ENCODE measurements at places on chromosomes 7 and 10.

GRCh38 chr7:94335586-94335985, 59.1 kb upstream of the COL1A2 start:
- no peak for DNase-seq

- DNase-seq: no peak
Measured at GRCh38 chr10:59181668-59182067, 5.2 kb downstream of the PHYHIPL start.

- no peak for DNase-seq
Measured at GRCh38 chr10:128140425-128140824, 14.2 kb upstream of the MKI67 start.

DNA sequence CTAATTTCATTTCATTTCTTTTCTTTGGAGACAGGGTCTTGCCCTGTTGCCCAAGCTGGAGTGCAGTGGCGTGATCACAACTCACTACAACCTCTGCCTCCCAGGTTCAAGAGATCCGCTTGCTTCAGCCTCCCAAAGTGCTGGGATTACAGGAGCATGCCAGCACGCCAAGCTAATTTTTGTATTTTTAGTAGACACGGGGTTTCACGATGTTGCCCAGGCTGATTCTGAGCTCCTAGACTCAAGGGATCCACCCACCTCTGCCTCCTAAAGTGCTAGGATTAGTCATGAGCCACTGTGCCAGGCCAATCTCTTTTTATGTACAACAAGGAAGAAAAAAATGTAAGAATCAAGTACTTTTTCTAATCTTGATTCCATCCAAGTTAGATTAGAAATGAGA, 10.7 kb upstream of the KMT2E start:
- DNase-seq: peak; percentile 20

- no peak for DNase-seq
Measured at GRCh38 chr7:22435720-22436119, 64.3 kb downstream of the STEAP1B start.

- DNase-seq: no peak
Measured at GRCh38 chr10:22053048-22053447, 49.5 kb upstream of the DNAJC1 start.

- DNase-seq: no peak
Measured at GRCh38 chr10:72107325-72108003, 19.1 kb upstream of the SPOCK2 start.

DNA sequence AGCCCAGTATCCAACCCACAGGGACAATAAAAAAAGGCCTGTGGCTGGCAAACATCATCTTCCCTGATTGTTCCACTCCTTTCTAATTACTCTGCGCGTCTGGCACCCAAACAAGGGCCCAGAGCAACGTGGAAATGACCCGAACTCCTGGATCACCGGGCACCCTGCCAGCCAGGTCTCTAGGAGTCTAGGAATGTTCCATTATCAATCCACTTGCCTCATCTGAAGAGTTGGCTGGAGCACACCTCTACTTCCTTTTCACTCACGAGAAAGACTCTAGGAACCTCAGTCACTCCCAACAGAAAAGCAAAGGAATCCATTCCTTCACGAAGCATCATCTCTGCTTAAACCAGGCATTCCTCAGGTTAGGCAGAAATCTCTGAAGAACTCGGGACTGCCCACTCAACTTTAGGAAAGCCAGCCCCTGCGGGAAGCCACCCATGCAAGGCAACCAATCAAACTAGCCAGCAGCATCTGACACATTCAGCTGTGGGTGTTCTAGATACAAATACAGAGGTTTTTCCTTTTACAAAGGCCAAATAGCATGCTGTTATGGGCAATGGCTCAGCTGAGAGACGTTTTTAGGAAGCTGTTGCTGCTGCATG, 37.7 kb downstream of the ATXN7L1 start:
- DNase-seq: no peak

DNA sequence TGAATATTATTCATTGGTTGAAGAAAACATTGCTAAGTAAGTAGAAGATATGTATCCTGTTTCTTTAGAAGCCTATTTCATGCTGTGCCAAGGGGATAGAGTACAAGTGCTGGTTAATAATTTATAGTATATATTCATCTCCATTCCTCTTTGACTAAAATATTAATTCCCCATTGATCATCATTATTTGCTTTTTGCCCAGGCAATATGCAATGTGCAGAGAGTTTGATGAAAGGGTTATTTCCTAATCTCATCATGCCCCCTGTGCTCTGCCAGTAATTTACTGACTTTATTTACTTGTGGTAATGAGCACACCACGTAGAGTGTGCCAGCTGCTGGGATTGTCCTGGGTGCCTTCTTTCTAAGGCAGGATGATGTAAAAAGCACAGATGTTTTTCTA, 180.9 kb downstream of the REEP3 start:
- no peak for DNase-seq

- DNase-seq: no peak
Measured at GRCh38 chr10:45429790-45430189, 55.8 kb downstream of the ALOX5 start.

GRCh38 chr7:1848911-1849311, 178.8 kb downstream of the ELFN1 start:
- no peak for DNase-seq

DNA sequence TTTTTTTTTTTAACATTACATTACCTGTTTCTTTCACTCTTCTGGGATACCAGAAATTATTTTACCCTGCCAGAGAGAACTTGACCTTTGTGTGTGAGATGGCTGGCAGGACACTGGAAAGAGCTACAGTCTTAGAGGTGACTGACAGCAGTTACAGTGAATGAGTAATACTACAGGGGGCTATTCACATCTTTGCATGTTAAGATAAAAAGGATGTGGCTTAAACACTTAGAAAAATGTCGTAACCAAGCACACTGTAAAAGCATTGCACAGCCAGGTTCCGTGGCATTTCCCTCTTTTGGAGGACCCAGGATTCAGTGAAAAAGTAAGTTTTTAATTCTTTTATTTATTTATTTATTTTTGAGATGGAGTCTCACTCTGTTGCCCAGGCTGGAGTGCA, 18.8 kb upstream of the TBC1D12 start:
- DNase-seq: no peak

DNA sequence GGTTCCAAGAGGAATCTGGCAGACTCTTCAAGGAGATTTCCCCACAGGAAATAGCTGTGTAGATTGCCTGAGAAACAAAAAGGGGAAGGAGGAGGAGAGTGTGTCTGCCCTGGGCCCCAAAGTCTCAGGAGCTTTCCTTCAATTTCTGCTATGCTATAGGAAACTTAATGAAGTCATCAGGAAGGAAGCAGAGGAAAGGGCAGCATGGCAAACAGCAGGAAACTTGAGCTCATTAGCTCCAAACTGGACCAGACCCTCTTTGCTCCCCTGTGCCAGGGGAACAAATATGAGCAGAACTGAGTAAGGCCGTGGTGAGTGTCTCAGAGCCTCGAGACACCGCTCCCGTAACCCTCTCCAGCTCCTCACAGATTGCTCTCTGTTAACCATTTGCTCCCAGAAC, 4.8 kb upstream of the KCNIP2 start:
- DNase-seq: no peak

DNA sequence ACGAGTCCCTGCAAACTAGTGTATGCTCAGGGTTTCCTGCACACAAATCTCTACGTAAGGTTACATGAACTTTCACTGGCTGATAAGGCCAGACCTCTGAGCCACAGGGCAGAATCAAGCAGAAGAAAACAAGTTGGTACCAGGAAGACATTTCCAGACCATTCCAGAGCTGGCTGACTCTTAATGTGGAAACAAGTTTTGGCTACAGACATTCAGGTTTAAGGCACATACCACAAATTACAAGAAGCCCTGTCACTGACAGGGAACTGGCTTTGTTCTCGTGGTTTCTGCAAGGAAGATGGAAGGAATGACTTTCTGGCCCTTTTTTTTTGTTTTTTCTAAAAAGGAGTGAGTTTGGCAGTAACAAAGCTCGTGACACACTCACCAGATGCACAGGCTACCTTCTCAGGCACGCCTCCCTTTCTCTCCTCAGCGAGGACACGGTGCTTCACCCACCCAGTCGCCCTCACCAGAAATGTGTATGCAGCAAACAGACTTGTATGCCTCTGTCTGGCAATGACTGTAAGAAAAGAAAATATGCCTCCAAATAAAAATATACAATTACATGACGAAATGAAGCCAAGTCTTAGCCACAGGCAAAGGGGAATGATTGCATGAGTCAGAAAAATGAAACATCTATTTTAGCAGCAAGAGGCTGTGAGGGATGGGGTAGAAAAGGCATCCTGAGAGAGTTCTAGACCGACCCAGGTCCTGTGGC, 22.6 kb downstream of the PLAC9 start:
- no peak for DNase-seq

DNA sequence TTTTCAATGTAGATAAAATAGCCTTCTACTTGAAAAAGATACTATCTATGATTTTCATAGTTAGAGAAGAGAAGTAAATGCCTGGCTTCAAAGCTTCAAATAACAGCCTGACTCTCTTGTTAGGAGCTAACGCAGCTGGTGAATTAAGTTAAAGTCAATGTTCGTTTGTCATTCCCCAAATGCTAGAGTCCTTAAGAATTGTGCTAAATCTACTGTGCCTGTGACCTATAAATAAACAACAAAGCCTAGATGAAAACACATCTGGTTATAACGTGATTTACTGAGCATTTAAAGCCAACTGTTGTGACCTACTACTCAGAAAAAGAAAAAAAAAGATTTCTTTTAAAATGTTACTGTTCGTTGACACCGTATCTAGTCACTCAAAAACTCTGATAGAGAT, 134.7 kb downstream of the POLR1F start:
- no peak for DNase-seq

DNA sequence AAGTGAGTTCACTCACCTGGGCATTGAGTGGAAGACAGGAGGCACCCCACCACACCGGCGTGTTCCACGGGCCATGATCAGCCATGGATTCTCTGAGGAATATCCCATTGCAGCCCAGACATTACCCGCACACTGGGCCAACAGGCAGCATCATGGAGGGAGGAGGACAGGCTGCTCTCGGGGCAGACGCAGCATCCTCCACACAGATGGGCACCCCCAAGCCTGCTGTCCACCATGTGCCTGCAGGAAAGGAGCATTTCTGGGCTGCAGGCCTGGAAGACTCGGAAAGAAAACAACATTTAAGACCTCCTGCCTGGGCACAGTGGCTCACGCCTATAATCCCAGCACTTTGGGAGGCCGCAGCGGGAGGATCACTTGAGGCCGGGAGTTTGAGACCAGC, 71.0 kb upstream of the SH2B2 start:
- DNase-seq: no peak

DNA sequence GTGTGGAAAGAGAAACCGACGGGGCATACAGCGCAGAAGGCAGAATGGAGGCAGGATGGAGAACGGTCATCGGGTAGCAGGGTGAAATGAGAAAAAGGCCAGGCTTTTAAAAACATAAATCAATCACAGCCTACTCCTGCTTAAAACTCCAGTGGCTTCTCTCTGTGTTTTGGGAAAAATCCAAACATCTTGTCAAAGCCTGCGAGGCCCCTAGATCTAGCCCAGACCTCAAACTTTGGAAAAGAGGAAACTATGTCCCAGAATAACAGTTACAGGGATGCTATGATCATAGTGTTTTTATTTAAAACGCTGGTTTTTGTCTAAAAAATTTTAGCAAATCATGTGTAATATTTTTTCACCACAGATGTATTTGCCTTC, 41.1 kb downstream of the PPP1R3C start:
- DNase-seq: no peak

DNA sequence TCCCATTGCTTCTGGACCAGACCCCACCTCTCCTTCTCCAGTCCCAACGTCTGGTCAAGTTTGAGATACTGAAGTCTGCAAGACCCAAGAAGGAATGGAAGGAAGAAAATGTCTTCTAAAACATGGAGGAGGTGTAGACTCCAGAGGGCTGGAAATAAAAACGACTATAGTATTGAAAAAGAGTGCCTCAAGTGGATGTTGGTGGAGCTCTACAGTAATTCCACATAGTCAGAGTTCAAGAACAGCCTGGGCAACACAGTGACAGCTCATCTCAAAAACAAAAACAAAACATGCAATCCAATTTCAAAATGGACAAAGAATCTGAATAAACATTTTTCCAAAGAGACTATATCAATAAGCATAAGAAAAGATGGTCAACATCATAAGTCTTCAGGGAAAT, 2.3 kb upstream of the PCGF6 start:
- no peak for DNase-seq

GRCh38 chr10:3415878-3416605, 243.5 kb upstream of the PITRM1 start:
- DNase-seq: no peak

GRCh38 chr7:106203473-106203872, 81.3 kb downstream of the NAMPT start:
- DNase-seq: no peak

DNA sequence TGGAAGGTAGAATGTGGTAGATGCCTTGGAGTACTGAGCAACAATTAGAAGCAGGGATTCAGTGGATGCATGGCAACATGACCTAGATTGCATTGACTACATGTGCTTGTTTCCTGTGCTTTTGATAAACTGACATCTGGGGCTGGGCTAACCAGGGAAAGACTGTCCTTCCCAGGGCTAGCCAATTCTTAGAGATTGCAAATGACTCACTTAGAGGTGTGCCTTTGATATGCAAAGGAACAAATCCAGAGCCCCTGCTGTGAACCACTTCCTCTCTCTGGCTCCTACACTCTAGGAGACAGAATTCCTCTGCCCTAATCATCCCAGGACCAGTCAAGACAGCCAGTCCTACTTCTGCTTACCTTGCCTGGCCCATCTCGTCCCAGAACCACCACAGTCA, 651.5 kb downstream of the LRMDA start:
- DNase-seq: no peak

DNA sequence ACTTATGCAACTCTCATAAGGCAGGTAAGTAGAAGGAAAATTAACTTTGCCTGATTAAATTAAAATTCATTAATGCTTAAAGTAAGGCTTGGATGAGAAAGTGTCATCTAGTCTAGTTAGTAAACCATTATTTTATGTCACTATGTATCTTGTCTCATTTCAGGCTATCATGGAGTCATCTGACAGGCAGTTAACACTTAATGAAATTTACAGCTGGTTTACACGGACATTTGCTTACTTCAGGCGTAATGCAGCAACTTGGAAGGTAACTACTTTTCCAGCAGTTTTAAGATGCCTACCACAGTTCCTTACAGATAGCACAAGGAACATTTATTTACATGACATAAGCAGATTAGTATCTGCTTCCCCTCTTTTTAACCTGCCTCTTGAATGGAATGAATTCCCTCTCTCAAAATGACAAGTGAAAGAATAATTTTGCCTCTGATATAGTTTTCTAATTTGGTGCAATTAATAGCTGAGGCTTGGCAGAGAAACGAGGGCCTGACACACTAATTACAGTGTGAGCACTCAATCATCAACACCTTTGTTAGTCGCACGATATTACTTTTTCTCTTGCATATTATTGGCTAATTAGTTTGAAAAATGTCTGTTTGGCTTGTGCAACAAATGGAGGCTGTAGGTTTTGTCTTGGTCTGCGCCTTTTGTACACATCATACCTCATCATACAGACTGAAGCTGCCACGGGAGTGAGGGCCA, 245.0 kb downstream of the FOXP2 start:
- DNase-seq: no peak

Measured in activated naive CD8-positive, alpha-beta T cell treated with anti-CD3 and anti-CD28 coated beads for 36 hours (primary cell).